Endothelial cell of umbilical vein (primary cell): ENCODE measurements at places on chromosomes 5 and 9.

- DNase-seq: no peak
These were observed 412 bp downstream of the FGF18 start for GRCh38 chr5:171419688-171420430.

DNA sequence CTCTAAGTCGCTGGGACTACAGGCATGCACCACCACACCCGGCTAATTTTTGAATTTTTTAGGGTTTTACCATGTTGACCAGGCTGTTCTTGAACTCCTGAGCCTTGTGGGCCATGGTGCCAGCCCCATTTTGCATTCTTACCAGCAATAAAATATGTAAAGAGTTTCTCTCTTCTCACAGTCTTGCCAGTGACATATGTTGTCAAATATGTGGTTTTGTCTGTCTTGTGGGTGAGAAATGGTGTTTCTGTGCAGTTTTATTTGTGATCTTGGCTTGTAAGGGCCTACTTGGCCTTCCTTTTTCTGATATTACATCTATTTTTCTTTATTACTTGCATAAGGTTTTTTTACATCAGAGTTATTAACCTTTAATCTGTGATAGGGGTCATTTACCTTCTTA lies 47.1 kb downstream of the SPIN1 start:
- no peak for DNase-seq

DNA sequence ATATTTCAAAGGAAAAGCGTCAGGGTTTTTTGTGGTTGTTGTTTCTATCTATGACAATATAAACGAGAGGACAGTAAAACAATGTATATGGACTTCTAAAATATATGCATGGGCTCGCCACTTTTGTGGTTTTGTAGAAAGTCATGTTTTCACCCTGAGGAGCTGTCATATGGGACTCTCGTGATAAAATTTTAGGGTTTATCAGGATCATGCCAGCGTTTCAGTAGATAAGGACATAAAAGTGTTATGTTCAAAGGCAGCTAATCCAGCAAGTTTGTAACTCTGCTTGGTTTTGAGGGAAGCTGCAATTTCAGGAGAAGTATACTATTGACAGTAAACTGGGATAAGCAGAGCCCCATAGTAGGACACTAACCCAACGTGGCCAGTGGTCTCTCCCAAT lies 120.3 kb downstream of the CDC42SE2 start:
- DNase-seq: no peak

DNA sequence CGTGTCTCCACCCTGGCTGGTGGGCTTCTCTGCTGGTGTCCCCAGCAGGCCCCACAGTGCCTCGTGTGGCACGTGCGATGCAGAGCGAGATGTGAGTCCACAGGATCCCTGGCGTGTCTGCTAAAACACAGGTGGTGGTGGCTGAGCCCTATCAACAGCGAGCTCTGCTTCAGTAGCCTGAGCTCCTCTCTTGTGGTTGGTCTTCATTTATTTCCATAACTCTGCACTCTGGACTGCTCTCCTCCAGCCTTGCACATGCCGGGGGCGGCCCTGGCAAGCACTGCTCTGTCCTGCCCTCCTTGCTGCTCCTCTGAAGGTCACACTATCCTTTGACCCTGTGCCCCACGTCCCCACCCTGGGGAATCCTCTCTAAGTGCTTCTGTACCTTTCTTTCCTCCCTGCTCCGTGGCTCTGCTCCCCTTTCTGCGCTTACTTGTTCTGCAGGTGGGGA lies 59.2 kb downstream of the NSUN2 start:
- no peak for DNase-seq

DNA sequence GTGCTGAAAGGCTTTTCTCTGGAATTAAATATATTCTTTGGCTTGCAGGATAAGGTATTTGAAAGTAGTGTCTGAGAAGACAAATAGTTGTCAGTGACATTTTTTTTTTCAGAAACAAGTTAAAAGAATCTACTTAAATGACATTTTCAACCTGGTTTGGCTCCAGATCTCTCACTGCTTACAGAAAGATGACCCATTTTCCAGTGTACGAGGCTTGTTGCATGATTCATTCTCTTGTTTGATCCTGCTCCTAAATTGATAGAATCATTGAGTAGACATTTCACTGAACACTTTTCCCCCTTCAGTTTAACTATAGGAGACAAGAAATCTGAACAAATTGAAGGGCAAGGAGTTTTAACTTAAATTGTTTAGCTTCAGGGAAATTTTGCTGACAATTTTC lies 546.1 kb downstream of the ZNF608 start:
- DNase-seq: no peak

- no peak for DNase-seq
These were observed 39.5 kb upstream of the GRHPR start for GRCh38 chr9:37382982-37383357.

- DNase-seq: peak; percentile 36
These were observed 286.3 kb downstream of the PDE4D start for GRCh38 chr5:59607138-59607765.

GRCh38 chr9:123338710-123339665 lies 17.0 kb upstream of the CRB2 start:
- DNase-seq: peak; percentile 20

DNA sequence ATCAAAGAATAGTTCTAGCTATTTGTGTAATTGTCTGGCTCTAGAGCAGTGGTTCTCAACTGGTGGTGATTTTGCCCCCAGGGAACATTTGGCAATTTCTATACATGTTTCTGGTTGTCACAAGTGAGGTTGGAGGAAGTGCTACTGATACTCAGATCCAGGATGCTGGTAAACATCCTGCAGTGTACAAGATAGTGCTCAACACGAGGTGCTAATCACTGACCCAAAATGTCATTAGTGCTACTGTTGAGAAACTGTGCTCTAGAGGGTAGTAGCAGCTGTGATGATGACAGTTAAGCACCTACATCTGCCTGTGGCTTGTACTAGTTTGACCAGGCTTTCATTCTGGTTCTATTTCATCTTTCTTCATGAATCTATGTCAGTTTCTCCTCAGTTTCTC lies 22.1 kb downstream of the LRRC19 start:
- DNase-seq: no peak

- DNase-seq: no peak
These were observed 99.3 kb downstream of the ANXA2R start for GRCh38 chr5:42940853-42941252.

- no peak for DNase-seq
These were observed 149.1 kb downstream of the ATP10B start for GRCh38 chr5:160702934-160703333.

DNA sequence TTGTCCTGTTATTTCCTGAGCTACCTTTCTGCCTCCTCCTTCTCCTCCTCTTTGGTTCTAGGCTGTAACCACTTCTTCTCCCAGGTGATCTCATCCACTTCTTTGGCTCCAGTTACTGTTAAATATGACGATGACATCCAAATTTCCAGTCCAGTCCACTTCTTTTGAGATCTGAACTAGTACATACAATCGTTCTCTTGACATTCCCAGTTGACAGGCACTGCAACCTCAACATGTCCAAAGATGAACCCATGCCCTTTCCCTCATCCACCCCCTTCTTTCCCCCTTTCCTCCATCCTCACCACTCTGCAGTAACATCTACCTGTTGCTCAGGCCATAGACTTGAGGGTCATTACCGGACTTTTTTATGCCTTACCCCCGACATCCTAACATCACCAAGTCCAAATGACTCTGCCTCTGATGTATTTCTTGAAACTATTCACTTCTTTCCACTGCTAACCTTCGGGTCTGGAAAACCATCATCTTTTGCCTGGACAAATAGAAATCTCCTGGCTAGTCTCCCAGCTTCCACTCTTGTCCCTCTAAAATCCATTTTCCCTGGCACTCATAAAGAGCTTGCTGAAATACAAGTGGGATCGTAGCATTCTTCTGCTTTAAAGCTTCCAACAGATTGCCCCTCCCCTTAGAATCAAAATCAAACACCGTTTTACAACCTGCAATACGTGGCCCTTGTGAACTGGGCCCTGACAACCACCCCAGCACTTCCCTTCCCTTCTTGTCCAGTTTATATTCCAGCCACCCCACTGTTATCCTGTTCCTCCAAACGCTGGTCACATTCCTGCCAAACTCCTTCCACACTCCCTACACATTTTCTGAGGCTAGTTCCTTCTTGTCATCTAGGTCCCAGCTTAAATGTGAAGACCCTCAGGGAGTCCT lies 31.5 kb downstream of the KLF9 start:
- DNase-seq: no peak

DNA sequence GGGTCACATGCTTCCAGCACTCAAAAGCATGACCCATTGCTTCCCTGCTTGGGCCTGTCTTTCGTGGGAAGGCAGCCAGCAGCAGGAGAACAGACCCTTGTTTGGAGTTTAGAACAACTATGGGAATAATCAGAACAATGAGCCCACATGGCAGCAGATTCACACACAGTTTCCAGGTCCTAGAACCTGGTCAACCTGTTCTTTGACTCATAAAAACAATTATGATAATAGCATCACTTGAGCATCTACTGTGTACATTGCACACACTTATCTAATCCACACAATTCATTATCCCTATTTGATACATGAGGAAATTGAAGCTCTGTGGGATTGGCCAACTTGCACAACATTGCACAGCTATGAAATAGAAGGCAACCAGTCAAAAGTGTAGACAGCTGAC lies 41.7 kb downstream of the KLF4 start:
- no peak for DNase-seq

DNA sequence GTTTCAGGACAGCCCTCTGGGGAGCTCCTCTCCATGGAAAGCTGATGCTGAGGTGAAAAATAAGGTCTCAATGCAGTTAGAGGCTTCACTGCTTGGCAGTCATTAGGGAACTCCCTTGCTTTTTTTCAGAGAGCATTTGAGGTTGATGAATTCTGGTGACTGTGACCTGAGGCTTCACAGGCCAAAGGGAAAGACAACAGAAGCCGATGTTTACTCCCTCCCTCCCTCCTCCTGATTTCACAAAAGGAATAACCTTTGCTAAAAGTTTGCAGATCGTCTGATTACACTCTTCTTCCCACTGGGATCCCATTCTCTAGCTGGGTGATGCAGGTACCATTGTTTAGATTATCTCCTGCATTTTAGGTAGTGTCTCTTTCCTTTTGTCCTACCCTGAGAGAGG lies 329.4 kb downstream of the KIF4B start:
- DNase-seq: no peak
